ENCODE measurements at places on chromosomes 2 and 18.

DNA sequence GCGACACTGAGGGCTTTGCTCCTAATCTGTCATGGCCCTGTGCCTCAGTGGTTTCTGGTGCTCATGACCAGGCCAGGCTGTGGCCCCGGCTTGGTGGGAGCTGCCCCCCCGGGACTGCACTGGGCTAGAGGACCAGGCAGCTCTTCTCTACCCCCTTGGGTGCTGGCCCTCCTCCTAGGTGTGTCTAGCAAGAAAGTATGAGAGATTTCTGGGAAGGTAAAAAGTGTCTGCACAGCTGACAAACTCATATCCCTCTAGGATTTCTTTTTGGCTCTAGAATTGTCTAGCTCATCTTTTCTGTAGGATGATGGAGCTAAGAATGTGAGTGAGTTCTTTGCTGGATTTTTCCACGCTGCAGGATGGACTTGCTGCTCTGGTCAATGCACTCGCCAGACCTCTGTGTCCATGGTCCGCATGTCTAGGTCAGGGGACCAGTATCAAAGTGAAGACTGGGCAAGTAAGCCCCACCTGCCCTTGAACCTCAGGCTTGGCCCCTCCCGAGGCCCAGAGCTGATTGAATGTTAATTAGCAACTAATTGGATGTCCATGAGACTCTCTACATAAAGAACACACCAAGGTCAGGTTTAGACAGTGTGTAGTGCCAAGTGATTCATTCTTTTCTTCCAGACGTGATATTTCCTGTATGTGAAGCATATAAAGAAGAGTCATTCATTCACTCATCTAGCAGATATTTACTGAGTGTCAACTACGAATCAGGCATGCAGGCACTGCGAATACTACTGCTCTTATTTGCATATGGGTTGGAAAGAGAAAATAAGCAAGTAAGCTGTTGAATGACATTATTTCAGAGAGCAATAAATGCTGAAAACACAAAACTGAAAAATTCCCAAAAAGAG, 15.6 kb upstream of the PSD4 start:
- DNase-seq: no peak

- DNase-seq: no peak
Measured at GRCh38 chr18:60193780-60194179, 178.8 kb downstream of the MC4R start.

- no peak for DNase-seq
Measured at GRCh38 chr18:44180683-44181082, 500.0 kb upstream of the SETBP1 start.

DNA sequence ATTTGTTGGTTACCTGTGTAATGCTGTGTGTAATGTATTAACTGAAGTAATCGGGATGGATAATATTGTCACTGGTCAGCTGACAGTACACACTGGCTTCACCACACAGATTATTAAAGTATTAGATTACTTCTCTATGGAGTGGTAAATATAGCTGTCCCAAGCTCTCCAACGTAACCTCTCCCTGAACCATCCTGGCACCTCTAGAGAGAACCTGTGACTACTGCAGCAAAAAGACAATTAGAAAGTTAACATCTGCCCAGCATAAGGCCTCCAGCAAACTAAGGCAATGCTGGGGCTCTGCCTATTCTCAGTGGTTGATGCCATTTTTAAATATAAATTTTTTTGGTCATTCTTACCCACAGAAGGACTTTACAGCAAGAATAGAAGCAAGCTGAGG, 351.3 kb downstream of the GPD2 start:
- DNase-seq: no peak

DNA sequence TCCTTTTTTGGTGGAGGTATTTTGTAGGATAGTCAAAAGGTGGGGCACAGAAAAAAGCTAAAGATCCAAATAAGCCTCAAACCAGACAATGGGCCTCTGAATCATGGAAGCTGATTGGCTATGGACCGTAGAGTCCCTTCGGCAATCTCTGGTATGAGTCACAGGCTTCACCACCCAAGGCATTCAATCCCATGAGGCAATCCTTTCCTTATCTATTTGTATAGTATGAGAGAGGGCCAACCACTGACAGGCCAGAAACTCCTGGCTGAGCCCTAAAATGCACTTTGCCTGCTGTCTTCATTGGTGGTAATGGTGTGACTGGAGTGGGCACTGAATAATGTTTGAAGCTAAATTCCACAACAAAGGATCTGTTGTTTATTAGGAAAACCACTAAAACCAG, 38.7 kb upstream of the MEX3C start:
- DNase-seq: no peak

DNA sequence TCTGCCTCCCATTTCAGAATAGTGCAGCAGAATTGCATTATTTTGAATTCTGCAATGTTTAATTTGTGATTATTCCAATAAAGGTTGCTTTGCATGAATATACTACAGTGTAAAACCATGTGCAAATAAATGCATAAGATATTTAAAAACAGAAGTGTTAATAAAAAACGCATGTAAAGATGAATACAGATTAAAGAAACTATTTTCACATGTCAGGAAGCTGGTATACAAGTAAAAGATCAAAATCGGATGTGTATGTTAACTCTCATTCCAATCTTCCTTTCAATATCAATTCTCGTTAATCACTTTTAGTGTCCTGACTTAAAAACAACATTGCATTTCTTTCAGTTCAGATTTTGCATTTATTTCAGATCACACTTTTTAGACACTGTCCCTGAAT, 3.1 kb downstream of the MCEE start:
- no peak for DNase-seq

- DNase-seq: no peak
Measured at GRCh38 chr2:36059691-36060090, 295.9 kb upstream of the CRIM1 start.

- no peak for DNase-seq
Measured at GRCh38 chr2:19029655-19030054, 328.8 kb downstream of the OSR1 start.

DNA sequence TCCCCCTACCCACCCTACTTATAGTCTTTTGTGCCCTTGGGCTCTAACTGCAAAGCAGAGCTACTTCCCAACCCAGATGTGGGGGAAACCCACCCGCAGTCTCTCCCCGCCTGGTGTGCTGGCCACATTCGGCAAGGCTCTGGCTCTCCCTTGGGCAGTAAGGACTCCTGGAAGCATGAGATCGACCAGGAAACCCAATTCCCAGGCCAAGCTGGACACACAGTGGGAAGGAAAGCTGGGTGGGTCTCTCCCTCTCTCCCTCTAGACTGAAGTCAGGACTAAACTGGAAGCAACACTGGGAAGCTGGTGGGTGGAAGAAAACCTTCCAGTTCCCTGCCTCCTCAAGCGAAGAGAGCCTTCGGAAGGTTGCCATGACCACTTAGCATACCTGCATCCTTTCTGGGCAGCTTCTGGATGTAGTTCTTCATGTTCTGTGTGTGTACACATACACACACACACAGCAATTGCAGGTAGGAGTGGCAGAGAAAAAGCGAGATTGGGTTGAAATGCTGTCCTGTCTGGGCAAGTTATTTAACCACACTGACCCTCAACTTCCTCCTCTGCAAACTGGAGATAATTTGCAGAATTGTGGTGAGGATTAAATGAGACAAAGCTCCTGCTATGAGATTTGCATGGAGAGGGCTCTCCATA, 33.9 kb downstream of the ZBTB7C start:
- DNase-seq: no peak

DNA sequence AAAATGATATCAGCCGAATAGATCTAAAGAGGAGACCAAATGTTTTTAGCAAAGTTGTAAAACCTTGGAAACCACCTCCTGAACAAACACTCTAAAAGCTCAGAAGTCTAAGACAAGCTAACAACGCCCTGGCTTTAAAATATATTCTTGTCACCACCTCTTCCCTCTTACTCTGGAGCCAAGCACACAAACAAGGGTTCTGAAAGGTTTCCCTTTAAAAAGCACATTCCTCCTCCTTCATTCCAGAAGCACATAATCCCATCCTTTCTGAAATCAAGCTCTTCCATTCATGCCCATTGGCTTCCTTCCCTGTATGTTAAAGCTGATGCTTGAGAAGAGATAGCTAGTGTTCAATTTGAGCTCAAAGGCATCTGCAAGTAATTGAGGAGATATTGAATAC, 382.0 kb downstream of the LNPK start:
- DNase-seq: no peak

GRCh38 chr2:127859712-127860085, 1.7 kb upstream of the POLR2D start:
- DNase-seq: peak; percentile 49

GRCh38 chr2:159803235-159803962, 5.4 kb upstream of the CD302 start:
- DNase-seq: no peak

- no peak for DNase-seq
Measured at GRCh38 chr2:176804392-176804791, 408.2 kb upstream of the HNRNPA3 start.

DNA sequence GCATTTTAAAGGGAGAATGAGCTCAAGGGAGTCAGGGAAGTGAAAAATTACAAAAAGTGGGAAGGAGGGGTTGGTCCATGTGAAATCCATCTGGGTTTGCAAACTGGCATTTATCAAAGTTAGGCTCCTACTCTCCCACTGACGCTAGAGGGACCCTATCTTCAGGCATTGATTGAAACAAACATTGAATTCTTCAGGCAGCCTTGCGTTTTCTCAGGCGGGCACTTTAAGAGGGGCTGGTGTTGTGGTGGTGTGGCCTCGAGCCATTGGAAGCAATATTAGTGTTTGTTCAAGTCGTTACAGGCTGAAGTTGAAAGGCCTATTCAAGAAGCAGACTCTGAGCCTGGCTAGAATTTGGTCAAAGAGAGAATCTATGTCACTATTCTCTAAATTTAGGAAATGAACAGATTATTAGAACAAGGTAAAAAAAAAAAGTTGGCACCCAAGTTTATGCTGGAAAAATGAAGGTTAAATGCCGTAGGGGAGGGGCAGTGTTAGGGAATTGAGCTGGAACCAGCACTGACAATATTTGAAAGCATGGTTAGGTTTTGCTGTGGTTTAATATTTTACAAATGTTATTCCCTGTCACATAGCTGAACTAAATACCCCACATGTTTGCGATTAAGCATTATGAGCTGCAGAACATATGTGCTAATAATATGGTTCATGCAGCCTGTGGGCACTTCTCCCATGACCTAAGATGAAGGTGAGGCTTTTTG, 36.8 kb downstream of the STON1 start:
- peak; percentile 65 for DNase-seq

- DNase-seq: no peak
Measured at GRCh38 chr2:137302957-137303356, 537.6 kb downstream of the THSD7B start.

GRCh38 chr2:224440988-224441387, 39.1 kb upstream of the FAM124B start:
- DNase-seq: no peak

DNA sequence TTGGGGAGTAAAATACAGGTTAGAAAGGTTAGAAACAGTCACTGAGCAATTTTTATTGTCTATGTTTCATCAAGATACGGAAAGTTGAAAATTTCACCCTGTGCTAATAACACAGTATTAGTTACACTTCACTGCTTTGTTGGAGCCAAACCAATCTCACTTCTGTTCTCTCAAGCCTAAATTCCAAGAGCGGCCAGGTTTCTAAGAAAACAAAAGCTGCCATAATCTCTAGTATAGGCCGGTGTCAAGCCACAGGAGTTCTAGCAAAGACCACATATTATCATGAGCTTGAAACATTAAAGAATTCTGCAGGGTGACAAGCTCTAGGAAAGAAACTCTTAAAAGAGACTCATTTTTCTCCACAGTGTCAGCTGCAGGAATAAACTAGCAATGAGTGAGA, 128.7 kb downstream of the TXNL1 start:
- no peak for DNase-seq

All from right hindlimb (tissue), 1 donor.